ENCODE measurements at places on chromosomes 1 and 21. TPM values are rescaled to one million over a fixed set of nuclear protein-coding genes. Genes with fewer than 3 reads are reported as not detected.

The PPOX gene
- total RNA-seq: 15.9 TPM

DNA sequence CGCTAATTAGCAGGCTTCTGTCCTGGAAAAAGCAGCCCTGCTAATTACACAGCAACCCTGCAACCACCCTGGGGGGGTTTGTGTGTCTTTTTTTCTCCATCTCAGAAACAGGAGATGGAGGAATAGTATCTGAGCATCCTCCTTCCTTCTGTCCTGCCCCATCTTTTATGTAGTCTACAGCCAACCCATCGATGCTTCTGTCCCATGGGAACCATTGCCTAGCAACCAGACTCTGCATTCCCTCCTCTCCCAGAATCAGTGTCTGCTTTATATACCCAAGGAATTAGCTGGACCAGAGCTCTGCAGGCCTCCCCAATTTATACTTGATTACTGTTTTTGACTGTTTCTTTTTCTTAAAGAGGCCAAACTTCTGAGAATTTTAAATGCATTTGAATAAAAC, 35.1 kb downstream of the LRRC38 start:
- H3K4me3 ChIP-seq: no peak overlapping the region
- no peak overlapping the region for H3K27ac ChIP-seq
- no peaks in the 10 kb centered on the region for H3K27me3 ChIP-seq
- no peak for DNase-seq
- H3K36me3 ChIP-seq: no peaks in the 10 kb centered on the region

DNA sequence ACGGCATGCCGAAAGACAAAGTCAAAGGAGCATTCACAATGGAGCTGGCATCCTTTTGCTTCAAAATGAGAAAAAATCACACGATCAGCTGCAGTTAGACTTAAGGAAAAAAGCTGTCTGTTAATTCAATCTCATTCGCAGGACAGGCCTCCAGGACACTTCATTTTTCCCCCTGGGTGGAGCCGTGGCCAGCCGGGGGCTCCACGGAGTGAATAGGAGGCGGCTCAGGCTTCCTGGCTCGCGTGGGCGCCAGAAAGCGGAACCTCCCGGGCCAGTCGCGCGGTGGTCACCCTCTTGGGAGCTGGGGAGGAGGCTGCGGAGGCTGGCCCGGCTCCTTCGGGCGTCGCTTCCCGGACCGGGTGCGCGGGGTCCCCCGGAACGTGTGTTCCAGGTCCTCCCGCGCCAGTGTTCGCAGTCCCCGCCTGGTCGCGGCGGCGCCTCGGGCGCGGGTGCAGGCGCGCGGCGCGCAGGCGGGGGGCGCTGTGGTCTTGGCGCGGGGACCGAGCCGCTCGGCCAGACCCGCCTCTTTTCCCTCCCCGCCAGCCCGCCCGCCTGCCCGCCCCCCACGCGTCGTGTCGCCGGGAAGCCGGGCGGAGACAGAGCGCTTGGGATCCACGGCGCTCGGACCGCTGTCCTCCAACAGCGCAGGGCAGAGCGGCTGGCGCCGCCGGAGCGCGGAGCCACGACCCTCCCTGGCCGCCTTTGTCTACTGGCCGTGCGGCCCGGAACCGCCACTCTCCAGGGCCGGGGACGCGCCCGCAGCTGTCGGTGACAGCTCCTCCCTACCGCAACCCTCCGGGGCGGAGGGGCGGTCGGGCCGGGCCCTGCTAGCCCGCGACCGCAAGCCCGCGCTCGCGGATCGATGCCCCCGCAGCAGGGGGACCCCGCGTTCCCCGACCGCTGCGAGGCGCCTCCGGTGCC, at the start of gene RHOU:
Gene RHOU, plus strand, starts transcription at position 599 of the 921 bp plus-strand sequence. Its CDS starts 264 bp downstream, at position 863.
- H3K36me3 ChIP-seq: no peaks in the 10 kb centered on the region
- peaks cover 2% of the 10 kb centered on the region for H3K4me1 ChIP-seq
- H3K27ac ChIP-seq: no peak within 1 kb of the TSS

DNA sequence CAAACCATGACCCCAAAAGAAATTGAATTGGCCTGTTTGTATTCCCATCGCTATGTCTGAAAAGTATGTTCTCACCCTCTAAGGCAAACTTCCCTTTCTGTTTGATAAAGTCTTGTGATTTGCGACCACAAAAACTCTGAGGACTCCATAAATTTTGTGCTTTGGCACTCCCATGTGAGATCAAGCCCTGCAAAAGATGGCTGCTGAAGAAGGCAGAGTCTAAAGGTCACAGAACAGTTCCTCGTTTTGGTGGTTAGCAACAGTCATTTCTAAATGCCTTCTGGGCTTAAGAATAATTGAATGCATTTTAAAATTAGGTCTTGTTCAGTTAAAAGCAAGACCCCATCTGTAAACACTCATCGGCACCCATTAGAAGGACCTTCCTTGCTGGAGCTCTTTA, 441.6 kb downstream of the OMA1 start:
- no peaks in the 10 kb centered on the region for H3K27me3 ChIP-seq
- no peak overlapping the region for H3K4me3 ChIP-seq
- H3K4me1 ChIP-seq: no peaks in the 10 kb centered on the region
- DNase-seq: no peak
- no peaks in the 10 kb centered on the region for H3K36me3 ChIP-seq

The GBP1 gene
- total RNA-seq: 23.9 TPM

GRCh38 chr1:32773764-32774463, 43.2 kb downstream of the YARS1 start:
- H3K4me3 ChIP-seq: no peak overlapping the region
- no peak for DNase-seq
- no peaks in the 10 kb centered on the region for H3K27me3 ChIP-seq
